Hippocampal formation (tissue), 2 donors: ENCODE measurements at places on chromosomes 6 and 20.

DNA sequence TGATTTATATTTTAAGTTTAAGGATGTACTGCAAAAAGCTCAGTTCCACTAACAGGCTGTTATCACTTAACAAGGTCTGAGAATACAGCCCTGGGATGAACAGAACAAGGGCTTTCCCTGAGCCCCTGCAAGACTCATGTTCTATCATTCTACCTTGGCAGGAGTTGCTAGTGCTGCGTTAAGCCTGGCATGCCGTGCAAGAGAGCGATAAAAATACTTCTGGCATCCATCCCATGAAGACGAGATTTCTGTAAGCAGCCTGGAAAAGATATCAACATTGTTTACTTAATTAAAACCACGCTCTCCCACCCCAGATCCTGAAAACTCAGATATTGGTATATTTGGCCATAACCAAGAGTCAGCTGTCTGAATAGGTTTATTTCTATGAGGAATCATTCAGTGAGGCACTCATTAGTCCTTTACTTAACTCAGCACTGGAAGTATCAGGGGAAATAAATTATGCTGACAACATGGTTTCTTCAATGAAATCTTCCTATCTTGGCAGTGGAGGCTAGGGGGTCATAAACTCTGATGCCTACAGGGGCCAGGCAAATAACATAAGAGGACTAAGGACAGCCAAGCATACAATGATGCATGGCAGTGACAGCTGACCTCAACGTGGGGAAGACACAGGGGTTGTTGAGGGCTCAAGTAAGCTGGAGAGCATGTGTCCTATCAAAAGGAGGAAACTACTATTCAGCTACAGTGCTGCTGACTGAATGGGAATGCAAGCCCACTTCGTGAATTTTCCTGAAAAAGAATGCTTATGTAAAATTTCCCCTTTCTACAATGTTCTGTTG lies 37.6 kb upstream of the LYRM2 start:
- DNase-seq, result no peak

DNA sequence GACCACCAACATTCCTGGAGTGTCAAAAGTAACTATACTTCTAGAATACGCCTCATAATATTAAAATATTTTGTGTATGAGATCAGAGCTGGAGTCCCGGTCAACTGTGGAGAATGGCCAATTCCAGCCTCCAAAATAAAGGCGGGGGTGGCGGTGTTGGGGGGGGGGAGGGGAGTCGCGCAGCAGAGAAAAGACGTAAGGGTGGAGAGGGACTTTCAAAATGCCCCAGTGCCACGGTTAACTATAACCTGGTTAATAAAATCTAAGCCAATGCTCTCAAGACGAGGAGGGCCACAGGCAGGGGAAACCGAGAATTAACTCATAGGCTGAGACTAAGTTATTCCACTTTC lies 1.3 kb downstream of the NUP153 start:
- no peak for DNase-seq

- no peak for DNase-seq
Measured at GRCh38 chr6:154301839-154302752, 54.5 kb downstream of the IPCEF1 start.

- no peak for DNase-seq
Measured at GRCh38 chr20:33875055-33875454, 63.9 kb downstream of the CHMP4B start.

DNA sequence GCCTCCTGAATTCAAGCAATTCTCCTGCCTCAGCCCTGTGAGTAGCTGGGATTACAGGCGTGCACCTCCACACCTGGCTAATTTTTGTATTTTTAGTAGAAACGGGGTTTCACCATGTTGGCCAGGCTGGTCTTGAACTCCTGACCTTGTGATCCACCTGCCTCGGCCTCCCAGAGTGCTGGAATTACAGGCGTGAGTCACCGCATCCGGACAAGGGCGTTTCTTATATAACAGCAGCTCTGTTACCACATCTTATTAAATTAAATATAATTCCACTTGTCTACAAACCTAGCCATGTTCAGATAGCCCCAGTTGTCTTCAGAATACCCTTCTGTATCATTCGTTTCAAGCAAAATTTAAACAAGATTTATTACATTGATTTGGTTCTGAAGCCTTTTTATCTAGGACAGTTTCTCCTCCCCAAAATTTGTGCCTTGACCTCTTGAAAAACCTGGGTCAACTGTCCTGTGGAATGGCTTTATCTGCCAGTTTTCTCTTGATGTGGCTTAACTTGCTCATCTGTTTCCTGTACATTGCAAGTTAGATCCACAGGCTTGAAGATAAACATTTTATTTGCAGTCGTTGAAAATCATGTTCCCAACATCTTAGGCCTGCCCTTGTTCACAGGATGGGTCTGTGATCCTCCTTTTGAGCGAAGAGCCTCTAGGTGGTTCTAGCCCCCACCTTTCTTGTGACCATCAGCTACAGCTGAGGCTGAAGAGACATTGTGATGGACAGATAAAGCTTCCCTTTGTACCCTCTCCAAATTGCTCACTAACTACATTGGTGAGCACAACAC lies 132.2 kb downstream of the ARID1B start:
- DNase-seq, result no peak

DNA sequence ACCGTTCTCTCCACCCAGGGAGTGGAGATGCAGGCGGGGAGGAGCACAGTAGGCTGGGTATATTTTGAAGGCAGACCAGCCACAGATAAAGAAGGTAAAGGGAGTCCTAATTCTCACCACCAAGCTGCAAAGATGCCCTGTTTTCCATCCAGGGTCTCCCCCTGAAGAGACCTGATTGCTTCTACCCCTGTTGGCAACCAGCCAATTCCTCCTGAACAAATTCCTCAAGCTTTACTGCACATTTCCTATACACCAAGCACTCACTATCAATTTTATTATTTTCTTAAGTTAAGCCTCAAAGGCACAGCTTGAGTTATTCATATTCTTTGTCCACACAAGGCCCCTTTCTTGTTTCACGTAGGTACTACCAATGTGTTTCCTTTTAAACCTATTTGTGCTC lies 214.4 kb downstream of the EYA2 start:
- DNase-seq, result no peak

DNA sequence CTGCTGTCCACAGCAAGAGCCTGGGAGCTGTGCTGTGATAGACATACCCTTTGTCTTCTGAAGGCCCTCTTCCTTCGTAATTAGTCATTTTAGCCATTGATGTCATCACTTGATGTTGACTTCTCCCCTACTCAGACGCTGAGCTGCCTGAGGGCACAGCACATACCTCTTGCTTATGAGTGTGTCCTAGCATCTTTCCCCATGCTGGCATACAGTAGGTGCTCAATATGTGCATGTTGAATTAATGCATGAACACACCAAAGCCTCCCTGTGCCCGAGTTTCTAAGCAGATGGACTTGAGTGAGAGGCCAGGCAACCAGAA lies 35.8 kb upstream of the FAM83D start:
- DNase-seq, result no peak

DNA sequence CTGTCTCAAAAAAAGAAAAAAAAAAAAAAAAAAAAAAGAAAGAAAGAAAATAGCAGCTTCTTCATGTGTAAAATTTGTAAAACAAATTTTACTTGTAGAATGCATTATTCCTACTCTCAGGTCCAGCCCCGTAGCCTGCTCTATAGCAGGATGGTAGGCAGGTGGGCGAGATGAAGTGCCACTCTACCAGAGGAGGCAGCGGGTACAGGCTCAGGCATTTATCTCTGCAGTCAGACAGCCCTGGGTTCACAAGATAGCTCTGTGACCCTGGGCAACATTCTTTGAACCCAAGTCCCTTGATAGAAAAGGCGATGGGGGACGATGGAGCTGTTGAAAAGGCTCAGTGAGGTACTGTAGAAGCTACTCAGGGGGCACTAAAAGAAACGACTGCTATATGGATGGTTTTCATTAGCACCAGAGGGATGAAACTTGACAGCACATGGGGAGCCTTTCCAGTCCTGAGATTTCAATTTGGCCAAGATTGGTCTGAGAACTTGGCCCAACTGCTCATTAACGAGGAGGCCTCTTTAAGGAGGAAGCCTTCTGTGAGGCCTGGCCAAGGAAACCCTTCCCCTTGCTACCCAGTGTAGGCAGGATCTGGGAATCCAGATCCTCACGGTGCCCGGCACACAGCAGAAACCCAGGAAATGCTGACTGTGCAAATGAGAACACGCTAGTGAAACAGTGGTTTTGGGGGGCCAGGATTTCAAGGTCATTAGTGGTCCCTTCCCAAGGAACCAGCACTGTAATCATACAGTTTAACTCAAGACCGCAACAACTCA lies 63.1 kb downstream of the MYH7B start:
- DNase-seq, result no peak

DNA sequence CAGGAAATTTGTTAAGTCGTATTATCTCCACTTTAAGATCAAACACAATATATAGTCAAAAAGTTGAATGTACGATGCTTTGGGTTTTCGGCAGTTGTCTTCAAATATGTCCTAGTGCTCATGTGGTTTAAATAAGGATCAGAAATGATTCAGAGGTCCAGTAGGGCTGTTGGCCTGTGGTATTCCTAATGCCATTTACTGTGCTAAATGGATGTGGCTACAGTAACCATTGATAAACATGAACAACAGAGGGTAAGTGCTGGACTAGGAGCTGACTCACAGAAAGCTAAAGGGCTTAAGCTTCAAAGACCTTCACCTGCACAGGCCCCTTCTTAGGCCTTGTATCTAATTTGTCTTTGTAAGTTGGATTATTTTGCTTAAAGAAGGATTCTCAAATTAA lies 80.5 kb upstream of the TPD52L1 start:
- DNase-seq, result no peak

DNA sequence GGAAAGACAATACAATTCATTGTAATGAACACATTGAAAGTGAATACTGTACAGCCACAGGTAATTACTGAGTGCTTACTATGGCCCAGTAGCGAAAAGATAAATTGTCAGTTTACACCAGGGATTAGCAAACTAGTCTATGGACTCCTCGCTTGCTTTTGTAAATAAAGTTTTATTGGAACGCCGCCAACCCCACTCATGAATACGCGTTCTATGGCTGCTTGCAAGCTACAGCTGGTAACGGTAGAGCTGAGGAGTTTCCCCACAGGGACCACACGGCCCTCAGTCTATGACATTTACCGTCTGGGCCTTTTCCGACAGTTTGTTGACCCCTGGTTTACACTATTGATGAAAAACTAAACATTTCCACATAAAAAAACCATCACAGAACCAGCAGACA lies 24.2 kb downstream of the LAMA5 start:
- DNase-seq, result no peak

DNA sequence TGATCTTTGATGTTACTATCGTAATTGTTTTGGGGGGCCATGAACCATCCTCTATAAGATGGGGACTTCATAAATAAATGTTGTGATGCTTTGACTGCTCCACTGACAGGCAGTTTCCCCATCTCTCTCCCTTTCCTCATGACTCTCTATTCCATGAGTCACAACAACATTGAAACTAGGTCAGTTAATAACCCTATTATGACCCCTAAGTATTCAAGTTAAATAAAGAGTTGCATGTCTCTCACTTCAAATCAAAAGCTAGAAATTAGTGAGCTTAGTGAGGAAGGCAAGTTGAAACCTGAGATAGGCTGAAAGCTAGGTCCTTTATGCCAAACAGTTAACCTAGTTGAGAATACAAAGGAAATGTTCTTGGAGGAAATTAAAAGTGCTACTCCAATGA lies 491.0 kb downstream of the HAO1 start:
- no peak for DNase-seq

- DNase-seq, result peak; percentile 18
Measured at GRCh38 chr6:37029249-37029971, 24.0 kb downstream of the FGD2 start.

- DNase-seq, result no peak
Measured at GRCh38 chr6:21654361-21654760, 60.8 kb downstream of the SOX4 start.

DNA sequence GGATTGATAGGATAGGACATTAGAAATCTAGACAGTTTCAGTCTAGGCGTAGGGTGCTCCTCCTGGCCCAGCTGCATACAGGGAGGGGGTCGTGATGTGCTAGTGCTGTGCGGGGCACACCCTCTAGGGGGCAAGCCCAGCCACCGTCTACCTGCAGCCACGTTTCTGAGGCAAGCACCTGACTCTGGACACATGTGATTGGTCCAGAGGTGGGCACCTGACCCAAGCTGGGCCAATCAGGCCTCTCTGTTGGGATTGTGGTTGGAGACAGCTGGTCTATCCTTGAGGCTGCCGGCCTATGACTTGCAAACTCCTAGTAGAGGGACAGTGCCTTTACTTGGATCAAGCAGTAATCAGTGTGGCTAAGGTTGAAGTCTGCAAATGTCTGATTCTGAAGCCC lies 317.1 kb downstream of the BMP7 start:
- no peak for DNase-seq

DNA sequence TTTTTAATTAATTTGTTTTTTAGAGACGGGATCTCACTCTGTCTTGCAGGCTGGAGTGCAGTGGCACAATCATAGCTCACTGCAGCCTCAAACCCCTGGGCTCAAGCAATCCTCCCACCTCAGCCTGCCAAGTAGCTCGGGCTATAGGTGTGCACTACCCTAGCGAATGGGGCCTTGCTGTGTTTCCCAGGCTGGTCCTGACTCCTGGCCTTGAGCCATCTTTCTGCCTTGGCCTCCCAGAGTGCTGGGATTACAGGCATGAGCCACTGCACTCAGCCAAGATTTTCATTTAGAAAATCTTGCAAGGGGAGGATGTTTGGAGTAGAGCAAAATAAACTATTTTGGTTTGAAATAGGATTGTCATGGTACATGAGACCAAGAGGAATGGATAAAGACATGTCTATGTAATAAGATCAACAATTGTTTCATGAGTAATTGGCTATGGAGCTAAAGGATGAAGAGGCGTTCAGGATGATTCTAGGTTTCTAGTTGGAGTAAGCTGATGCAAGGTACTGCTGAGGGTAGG lies 237.8 kb downstream of the UST start:
- DNase-seq, result no peak

DNA sequence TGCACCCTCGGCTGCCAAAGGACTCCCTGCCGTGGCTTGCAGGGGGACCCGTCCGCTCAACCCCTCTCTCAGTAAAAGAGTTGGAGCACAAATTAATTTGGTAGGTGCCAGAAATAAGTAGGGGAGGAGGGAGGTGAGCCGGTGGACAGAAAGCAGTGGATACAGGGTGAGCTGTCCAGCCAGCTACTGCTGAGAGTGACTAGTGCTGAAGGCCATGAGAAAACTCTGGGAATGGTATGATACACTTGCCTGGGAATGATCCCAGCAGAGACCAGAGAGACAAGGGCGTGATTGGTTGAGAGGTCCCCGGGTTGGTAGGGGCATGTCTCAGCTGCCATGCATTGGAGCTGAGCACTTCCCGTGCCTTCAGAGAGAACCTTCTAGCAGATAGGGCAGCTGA lies 15.7 kb downstream of the FOXQ1 start:
- DNase-seq, result no peak

DNA sequence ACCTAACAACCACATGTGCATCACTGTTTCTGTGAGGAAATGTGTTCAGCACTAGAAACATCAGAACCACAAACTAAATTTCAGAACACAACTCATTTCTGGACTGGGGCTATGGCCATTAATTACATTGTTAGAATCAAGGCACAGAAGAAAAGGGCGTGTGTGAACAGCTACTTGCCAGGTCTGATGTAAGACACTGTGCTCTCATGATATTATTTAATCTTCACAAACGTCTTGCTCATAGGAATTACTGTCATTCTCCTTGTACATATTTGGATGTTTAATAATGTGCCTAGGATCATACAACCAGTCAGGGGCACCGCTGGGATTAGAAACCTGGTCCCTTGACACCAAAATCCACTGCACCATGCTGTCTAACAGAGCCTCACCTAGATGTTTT lies 14.8 kb downstream of the ADGRF1 start:
- DNase-seq, result no peak
